NCI-H524 treated with DMSO at 0.1 percent for 48 hours (cell line): ENCODE measurements at places on chromosomes 6 and 20.
A peak's percentile ranks its signal among the peaks of the same experiment; 100 is the strongest.

DNA sequence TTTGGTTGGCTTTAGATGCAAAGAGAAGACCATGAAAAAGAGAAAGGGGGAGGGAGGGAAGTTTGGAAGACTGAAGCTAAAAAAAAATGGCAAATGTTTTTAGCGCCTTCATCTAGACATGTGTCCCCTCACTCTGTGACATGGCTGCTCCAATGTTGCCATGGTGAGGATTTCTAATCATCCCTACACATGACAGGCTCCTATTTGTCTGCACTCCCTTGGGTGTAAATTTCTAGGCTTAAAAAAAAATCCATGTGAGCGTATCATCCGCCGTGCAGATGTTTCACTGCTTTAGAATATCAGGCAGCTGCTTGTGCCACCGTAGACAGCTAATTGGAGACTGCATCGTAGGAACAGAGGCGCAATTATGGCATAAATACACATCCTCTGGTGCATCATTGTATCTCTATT, 761.1 kb upstream of the MMS22L start:
- DNase-seq, result peak; percentile 58

GRCh38 chr6:15032015-15032414, 213.9 kb upstream of the JARID2 start:
- no peak for DNase-seq

DNA sequence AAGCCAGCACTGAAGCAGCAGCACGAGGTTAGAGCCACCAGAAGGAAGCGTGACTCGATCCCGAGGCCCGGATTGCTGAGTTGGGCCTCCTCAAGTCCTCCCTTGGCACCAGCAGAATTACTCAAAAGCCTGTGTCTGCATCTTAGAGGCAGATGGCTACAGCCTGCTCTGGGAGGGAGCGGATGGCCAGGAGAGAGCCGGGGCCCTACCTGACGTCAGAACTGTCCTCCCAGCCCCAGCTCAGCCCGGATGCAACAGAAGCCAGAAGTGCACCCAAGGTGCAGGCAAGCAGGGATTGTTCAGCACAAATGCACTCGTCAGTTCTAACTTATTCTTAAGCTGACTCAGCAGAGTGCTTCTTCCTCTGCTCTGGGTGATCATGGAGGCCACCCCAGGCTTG, 155.5 kb upstream of the RPS6KA2 start:
- DNase-seq, result no peak

- DNase-seq, result no peak
These were observed 247.9 kb downstream of the CDH4 start for GRCh38 chr20:61499859-61500554.

GRCh38 chr20:59988141-59988540, 29.9 kb downstream of the CDH26 start:
- no peak for DNase-seq

DNA sequence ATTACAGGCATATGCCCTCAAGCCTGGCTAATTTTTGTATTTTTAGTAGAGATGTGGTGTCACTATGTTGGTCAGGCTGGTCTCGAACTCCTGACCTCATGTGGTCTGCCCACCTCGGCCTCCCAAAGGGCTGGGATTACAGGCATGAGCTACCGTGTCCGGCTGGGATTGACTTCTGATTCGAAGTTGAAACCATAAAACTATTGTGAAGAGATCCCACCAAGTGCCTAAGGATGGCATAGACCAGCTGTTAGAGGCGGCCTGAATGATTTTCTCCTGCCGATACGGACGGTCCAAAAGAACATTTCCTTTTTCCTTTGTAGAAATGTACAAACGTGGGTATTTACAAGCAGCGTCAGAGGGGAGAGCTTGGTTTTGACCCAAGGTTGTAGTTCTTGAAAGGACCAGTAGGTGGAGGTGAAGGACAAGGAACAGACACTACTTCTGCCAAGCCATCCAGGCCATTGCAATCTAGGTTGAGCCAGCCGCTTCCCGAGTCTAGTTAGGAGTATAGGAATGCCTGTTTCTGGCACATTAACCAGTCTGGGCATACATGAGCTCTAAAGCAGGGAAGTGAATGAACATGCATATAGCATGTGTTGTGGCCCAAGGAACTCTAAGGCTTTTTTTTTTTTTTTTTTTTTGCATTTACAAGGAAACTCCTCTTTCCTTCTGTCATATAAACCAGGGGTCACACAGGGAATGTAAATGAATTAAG, 29.0 kb downstream of the MOCS3 start:
- peak; percentile 38 for DNase-seq

- no peak for DNase-seq
These were observed 252.4 kb upstream of the IRAK1BP1 start for GRCh38 chr6:78614961-78615360.

GRCh38 chr6:126919947-126920346, 198.5 kb upstream of the RSPO3 start:
- no peak for DNase-seq
